ENCODE measurements at places on chromosomes 3 and 15.

DNA sequence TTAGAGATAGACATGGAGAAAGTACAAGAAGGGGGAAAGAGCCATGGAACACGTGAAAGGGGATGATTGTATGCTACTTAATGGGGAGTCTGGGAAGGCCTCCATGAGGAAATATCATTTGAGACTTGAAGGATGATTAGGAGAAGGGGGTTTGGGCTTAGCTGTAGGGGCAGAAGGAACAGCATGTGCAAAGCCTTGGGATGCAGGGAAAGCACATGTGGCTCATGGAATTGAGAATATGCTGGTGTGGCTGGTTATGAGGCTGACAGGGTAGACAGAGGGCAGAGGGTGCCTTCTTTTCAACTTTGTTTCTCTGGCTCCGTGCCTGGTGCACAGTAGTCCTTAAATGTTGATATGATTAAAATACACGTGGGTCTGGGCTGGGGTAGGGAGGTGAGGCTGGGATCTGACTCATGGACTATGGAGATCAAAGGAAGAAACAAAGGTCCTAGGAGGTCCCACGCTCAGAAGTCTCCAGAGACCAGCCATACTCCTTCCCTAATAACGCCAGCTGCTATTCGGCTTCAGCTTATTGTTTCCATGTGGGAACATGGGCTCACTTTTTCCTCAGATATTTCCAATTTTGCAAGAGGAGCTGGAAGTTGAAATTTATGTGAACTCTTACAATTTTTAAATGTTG is 1.1 kb downstream of the GTF2E1 start:
- no peak for DNase-seq

- DNase-seq = no peak
These were observed 97.0 kb upstream of the SNRPN start for GRCh38 chr15:24857763-24858162.

- DNase-seq = no peak
These were observed 412.8 kb upstream of the WNT5A start for GRCh38 chr3:55899887-55900286.

- no peak for DNase-seq
These were observed 23.1 kb upstream of the GABPB1 start for GRCh38 chr15:50377867-50378751.

DNA sequence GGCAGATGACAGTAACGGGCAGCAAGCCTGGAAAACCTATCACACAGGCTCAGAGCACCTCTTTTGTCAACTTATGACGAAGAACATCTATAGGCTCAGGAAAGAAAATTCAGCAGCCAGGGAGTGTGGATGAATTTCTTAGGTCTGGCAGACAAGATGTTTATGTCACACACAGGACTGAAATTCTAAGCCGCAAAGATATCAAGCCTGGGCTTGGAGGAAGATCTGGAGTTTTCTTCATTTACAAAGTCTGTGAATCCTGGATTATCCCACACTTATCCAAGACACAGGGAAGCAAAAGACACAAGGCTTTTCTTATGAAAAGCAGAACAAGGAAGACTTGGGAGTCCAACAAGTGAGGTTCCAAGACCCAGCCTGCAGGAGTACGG is 23.4 kb upstream of the CHCHD6 start:
- no peak for DNase-seq

DNA sequence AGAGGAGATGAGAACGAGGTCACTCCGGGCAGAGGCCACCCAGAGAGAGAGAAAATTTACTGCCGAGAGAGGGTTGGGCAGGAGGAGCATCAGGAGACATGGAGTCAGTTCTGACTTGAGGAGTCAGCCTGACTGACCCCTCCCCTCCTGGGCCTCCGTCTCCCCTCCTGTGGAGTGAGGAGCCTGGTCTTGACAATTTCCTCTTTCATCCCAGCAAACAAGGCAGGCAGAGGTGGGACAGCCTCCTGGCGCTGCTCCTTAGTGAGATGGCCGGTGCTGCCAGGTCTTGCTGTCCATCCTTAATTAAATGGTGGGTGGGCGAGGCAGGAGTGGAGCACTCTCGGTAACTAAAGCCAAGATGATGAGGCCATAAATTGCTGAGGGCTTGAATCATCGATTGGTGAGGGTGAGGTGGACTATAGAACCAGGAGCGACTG is 60.6 kb downstream of the CYP11A1 start:
- no peak for DNase-seq

DNA sequence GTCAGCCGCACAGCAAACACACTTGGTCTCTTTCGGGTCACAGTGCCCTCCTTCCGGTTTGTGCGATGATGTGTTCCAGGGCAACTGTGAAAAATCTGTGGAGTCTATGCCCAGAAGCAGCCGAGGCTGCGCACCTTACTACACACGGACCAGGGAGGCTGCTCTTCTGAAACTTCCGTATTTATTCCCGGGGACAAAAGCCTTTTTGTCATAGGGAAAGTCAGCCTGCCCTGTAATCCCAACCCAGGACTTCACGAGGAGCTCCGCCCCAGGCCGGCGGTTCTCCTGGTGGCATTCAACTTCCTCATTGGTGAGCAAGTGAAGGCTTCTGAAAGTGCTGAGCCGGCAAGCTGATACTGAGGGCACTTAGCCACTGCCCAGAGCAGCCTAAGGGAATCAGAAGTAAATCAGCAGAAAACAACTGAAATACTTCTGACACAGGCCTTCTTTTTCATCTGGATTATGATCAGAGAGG is 126.5 kb downstream of the FMN1 start:
- no peak for DNase-seq

DNA sequence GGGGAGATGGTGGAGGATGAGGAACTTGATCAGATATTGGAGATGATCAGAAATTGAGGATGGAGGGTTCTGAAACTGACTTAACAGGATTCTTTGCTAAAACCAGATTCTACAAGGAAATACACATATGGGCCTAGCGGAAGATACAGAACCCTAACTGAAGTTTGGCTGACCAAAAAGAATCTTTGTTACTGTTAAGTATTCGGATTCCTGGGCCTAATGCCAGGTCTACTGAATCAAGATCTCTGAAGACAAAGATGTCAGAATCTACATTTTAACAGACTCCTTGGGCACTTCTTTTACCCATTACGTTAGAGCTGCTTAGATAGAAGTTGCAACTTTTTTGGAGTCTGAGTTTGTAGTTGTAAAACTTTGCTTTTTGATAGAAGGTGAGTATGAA is 137.7 kb downstream of the FNDC3B start:
- DNase-seq = no peak

- DNase-seq = no peak
These were observed 59.1 kb downstream of the ST6GAL1 start for GRCh38 chr3:186989429-186989828.

DNA sequence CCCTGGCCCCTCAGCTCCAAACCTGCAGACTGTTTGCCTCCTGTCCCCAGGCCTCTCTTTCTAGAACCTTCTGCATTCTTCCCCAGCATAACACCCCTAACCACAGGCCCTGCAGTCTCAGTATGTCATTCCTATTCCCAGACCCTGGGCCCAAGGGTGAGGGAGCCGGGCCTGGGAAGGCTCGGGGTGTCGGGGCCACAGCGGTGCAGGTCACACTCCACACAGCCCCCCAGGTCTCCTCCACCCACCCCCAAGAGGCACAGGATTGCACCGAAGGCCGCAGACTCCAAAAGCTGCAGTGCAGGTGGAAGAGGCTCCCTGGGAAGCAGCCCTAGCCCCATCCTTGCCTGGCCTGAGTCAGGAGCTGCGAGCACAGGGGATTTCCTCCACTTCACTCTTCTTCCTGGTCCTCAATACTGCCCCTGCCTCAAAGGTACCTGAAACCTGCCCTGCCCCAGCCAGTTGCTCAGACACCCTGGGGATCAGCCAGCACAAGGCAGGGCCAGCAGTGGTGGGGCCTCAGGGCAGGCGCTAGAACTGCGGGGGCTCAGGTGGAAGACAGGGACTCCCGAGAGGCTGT is 31.1 kb downstream of the TNK2 start:
- no peak for DNase-seq

GRCh38 chr15:89728254-89728653 is 22.8 kb downstream of the MESP1 start:
- DNase-seq = no peak

DNA sequence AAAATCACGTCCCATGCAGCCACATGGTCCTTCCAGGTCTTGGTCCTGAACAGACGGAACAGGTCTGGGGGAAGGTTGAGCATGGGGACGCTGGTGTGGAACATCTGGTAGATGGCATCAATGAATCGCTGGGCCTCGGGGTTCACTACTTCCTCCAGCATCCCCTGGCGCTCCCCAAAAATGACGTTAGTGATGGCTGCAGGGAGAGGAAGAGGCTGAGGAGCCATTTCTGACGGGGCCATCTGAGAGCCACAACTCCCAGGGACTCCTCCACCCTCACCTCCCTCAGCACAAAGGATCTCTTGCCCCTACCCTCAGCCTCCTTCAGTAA is 23.7 kb downstream of the CYP11A1 start:
- no peak for DNase-seq

Data from activated gamma-delta T cell treated with anti-CD3 and anti-CD28 coated beads, Interleukin-2, amount 50 U/mL, for 16 hours (primary cell).